CD4-positive, alpha-beta T cell treated with Interleukin-12 subunit alpha and Interleukin-12 subunit beta, for 1 hour (primary cell): ENCODE measurements at places on chromosomes 16 and 17.

DNA sequence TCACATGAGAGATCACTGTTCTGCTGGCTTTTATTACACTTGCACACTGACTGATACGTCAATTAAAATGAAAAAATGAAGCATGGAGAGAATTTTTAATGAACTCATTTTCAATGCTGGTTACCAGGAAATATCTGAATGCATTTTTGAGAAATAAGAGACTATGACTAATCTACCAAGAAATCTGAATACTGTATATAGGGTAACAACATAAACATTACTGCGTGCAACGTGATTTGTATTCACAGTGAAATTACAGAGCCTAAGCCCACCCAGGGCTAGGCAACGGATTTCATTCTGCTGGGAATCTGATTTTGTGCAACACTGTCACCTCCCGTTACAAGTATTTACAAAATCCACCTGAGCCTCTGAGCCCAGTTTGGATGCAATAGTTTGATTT lies 23.8 kb upstream of the LCMT1 start:
- no peak for DNase-seq

DNA sequence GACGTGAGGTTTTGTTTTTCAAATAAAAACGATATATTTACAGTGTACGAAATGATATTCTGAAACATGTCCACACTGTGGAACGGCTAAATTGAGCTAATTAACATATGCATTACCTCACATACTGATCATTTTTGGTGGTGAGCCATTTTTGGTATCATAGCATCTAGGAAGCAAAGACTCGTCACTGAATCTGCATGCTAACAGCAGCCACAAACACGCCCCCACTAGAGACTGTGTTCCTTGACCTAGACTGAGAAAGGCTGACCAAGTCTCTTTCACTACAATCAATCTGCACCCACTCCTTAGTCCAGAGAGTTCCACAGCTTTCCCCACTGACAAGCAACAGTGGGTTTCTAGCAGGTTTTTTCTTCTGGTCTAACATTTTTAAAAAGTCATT lies 29.5 kb downstream of the NPLOC4 start:
- no peak for DNase-seq

DNA sequence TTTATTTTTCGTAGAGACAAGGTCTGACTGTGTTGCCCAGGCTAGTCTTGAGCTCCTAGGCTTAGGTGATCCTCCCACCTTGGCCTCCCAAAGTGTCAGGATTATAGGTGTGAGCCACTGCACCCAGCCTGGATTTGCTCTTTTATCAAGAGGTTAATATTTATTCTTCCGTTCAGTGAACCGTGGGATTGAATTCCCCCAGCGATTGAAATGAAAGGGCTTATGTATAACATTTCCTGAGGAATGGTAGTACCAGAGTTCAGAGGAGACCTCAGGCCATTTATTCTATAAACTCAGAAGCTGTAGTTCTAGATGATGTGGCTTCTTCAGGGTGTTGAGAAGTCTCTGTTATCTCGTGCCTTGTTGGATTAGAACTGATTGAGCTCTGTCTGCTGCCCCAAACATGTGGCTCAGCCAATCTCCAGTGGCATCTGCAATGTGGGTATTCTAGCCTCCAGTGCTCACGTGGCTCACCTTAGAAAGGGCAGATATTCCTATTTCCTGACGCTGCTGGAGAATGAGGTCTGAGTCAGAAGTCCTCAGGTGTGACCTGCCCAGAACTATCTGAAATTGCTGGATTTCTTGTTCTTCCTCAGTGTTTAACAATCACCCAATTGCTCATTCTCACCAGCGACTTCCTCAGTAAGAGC lies 22.5 kb downstream of the HMOX2 start:
- DNase-seq, result no peak

DNA sequence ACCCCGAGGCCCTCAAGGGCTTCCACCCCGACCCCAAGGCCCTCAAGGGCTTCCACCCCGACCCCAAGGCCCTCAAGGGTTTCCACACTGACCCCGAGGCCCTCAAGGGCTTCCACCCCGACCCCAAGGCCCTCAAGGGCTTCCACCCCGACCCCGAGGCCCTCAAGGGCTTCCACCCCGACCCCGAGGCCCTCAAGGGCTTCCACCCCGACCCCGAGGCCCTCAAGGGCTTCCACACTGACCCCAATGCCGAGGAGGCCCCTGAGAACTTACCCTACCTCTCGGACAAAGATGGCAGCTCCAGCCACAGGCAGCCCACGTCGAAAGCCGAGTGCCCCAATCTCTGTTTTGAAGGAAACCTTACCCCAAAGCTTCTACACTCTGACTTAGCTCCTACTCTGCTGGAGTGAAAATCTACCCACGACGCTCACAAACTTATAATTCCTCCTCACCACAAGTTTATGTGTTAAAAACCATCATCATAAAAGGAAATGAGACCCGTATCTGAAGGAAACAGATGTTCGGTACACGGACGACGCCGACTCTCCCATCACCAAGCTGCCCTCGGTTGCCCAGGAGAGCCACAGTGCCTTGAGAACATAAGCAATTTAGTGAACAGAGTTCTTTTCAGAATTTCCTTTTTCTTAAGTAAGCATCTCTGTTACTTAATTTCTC lies 61.2 kb upstream of the RPH3AL start:
- peak; percentile 28 for DNase-seq

DNA sequence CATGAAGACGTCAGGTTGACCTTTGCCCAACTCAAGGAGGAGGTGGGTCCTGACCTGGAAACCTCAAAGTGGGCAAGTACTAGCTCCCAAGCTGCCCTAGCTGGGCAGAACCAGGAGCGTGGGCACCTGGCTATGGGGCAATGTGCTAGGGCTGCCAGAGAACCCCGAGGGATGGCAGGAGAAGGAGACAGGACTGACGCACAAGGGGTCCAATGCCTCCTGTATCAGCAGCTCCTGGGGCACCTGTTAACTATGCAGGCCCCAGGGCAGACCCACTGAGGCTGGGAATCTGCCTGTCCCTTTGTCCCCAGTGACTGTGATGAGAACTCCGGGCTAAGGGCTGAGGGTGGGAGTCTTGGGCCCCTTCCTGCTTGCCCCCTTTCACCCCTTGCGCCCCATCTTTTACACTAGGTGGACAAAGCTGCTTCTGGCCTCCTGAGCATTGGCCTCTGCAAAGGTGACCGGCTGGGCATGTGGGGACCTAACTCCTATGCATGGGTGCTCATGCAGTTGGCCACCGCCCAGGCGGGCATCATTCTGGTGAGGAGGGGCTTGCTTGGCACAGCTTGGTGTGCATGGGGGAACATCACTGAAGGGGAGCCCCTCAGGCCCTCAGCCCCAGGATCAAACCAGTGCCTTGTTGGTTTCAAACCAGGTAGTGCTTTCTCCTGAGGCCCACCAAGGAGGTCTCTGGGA lies 7.7 kb downstream of the CHAD start:
- no peak for DNase-seq

GRCh38 chr17:55090079-55090492 lies 121.5 kb downstream of the STXBP4 start:
- peak; percentile 65 for DNase-seq

DNA sequence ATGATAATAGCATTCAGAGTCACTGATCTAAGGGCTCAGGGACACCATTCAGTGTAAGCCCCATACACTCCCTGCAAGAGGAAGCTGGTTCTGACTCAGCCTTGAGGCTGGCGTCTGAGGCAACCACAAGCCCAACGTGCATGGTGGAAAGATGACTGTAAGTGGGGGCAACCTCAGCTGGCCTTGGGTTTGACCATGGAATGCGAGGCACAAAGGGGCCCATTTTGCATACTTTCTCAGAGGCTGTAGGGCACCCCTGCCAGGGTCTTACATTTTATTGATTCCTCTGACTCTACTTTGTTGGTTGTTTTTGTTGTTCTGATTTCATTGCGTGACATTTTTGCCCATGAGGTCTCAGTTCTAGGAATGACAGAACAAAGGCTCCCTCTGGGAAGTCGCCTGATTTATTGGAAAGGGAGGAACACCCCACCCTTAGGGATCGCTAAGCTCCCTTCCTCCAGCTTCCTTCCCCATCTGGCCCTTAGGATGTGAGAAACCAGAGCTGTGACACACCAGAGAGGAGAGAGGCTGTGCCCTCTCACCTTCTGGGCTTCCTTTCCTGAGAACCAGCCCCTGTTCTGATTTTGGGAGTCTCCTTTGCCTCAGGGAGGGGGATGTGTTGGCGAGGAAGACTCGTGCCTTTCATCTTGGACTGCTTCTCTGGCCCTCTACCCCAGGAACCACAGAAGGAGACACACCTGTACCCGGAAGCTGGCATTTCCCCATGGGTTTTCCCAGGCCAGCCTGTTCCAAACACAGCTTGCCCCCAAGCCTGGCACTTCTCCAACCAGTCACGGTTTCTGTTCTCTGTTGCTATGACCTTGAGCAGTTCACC lies 5.6 kb upstream of the CIITA start:
- peak; percentile 49 for DNase-seq
